ENCODE measurements at places on chromosomes 16 and 17.

GRCh38 chr16:1656808-1657617, 21.1 kb upstream of the JPT2 start:
- no peak for DNase-seq

DNA sequence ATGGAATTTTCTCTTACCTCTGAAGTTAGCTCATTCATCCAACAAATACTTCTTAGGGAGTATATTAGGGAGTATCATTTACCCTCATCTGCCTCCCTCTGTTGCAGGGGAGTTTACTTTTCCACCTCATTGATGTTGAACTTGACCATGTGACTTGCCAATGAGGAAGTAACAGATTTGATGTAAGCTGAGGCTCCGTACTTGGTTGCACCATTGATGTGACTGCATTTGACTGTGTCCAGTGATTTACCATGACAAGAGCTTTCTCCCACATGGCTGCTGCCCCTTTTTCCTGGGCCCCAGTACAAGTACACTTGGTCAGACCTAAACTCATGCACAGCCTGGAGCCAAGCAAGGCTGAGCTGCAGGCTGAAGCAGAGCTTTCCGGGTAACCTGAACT, 81.6 kb upstream of the HS3ST2 start:
- DNase-seq: no peak

GRCh38 chr16:89689142-89689541, 2.7 kb downstream of the CDK10 start:
- no peak for DNase-seq

DNA sequence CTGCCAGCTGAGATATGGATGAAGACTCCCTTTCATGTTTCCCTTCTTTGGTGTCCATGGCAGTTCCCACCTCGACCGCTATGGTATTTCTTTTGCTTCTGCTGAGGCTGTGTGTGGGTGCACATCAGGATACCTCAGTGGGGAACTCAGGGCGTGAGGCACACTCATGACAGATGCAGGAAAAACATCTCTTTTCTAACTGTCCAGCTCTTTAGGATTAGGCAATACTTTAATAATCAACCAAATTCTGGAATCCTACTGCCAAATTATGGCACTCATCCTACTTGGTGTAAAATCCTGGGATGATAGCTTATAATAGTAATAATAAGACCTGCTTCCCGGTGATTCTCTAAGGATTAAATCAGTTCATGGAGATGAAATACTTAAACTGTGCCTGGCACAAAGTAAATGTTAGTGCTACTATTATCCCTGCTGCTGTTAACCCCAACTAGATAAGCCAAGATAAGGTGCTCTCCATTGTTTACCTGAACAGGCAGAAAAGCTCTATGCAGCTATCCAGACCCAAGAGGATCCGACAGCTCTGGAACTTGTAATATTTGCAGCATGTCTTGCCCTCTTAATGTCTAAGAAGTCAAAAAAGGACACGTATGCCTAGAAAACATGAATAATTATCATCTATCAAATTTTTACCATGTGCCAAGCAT, 543.3 kb downstream of the WWOX start:
- no peak for DNase-seq

- no peak for DNase-seq
Measured at GRCh38 chr17:57067162-57067561, 17.9 kb upstream of the AKAP1 start.

- DNase-seq: no peak
Measured at GRCh38 chr16:49828533-49829267, 27.2 kb downstream of the ZNF423 start.

GRCh38 chr16:12110361-12111107, 134.0 kb downstream of the SNX29 start:
- DNase-seq: no peak

- DNase-seq: no peak
Measured at GRCh38 chr17:46796084-46796483, 22.4 kb downstream of the WNT3 start.
